ENCODE measurements at places on chromosomes 3 and 15.

DNA sequence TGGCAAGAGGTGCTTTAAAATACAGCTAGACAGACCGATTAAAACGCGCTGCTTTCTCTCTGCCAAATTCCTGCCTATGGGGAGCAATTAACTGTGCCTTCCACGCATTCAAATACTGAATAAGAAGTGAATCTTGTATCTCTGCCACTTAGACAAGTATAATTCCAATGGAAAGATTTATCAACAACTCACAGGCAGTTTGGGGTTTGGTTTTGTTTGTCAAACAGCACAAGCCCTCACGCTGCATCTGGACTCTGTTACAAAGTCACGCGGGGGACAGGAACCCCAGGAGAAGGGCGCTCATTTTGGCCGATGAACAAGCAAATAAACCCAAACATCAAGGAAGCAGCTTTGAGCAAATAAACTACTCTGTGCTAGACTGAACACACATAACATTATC lies 61.8 kb upstream of the TMCO5A start:
- no peak for DNase-seq

- DNase-seq = no peak
Observed at GRCh38 chr3:77815467-77815866, 775.6 kb downstream of the ROBO2 start.

DNA sequence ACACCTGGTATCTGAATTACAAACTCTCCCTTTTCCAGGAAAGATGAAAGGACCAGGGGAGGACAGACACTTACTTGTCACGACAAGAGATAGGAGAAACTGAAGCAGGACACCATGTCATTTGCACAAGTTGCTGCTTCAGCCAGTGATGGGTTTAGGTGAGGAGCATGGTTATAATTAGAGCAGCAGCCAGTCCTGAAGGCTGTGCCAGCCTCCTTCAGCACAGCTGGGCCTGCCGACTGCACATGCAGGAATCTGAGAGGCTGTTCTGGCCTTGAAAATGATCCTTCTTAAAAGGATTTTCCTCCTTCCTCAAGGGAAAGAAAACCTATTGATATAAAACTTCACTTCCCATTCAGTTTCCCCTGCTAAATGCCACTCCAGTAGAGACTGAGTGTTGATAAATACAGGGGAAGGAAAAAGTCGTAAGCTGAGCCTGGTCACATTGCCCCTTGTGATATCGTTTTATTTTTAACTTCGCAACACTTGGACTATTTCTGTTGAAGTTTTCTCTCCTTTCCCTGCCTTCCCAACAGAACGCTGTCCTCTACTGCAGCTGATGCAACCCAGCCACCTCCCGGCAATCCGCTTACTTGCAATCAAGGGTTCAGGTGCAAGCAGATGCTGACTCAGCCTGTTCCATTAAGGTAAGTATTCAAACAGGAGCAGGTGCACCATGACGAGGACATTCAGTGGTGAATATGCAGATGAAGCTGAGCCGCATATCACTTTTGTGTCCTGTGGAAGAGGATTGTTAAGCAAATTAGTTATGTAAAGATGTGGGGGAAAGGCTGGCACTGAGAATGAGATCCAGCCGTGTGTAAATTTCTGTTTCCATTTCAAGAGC lies at the start of gene FBXO40:
Gene FBXO40, plus strand, starts transcription at position 524 of the 847 bp plus-strand sequence. CDS start 27,197 bp downstream, outside the sequence.
- no peak for DNase-seq

GRCh38 chr3:122397201-122397600 lies 13.2 kb downstream of the FAM162A start:
- DNase-seq = no peak

DNA sequence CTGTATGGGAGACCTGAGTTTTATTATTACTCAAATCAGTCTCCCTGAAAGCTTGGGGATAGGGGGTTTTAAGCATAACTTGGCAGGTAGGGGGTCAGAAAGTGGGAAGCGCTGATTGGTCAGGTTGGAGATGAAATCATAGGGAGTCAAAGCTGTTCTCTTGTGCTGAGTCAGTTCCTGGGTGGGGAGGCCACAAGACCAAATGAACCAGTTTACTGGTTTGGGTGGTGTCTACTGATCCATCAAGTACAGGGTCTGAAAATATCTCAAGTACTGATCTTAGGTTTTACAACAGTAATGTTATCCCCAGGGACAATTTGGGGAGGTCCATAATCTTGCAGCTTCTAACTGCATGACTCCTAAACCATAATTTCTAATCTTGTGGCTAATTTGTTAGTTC lies 17.8 kb upstream of the IQCF6 start:
- no peak for DNase-seq

- no peak for DNase-seq
Observed at GRCh38 chr3:78406396-78406795, 1361.4 kb downstream of the ROBO1 start.

DNA sequence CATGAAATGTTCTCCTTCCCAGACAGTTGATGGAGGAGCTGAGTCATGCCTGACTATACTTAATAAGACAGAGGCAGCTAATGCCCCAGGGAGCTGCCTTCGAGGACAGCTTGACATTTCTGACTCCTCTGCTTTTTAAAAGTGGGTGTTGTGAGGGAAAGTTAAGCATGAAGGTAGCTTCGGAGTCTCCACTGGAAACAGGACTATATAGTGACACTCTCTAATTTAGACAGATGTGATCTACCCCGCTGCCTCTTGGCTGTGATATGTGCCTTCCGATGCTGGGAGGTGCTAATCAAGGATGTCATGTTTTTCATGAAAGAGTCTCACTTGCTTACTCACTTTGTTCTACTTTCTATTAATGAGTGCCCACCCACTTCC lies 72.7 kb downstream of the IL1RAP start:
- peak; percentile 35 for DNase-seq

DNA sequence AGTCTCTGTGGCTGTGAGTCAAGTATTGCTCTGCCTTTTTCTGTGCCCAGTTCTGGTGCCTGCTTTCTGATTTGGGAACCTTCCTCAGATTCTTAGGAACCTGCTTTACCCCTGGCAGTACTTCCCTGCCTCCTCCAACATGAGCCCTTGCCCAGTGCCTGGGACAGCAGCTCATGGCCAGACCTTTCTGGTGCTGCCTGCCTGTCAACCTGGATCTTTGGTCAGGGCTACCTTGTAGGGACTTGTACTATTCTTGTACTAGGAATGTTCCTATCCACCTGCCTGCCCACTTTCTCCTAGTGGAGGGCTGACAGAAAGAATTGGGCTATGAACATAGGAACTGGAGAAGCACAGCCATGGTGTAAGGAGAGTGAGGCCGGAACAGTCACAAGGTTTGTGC lies 28.8 kb upstream of the EPHB1 start:
- DNase-seq = no peak

- no peak for DNase-seq
Observed at GRCh38 chr3:177705976-177706823, 508.9 kb upstream of the TBL1XR1 start.

- no peak for DNase-seq
Observed at GRCh38 chr3:110383356-110383755, 688.3 kb upstream of the NECTIN3 start.

GRCh38 chr3:46667657-46668056 lies 25.8 kb downstream of the ALS2CL start:
- no peak for DNase-seq

DNA sequence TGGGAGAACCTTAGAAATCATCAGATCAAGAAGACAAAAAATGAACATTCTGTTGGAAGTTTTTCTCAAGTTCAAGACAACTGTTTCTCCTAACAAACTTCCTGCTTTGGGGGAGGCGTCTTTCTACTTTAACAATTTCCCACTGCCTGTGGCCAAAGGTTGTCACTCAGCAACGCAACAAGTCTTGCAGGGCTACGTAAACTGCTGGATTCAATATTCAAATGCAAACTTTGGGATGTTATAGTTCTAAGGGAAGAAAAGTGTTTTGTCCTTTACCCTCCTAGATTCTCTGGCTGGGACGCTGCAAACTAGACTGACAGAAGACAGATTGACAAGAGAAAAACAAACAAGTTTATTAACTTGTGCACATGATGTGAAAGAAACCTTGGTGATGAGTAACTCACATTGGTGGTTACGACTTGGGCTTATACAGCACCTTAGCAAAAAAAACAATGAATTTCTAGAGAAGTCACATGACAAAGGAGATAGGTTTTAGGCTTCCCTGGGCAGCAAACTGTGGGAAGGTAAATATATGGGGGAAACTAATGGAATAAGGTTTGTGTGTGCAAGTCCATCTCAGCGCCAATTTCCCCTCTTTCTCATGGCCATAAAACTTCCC lies 34.0 kb upstream of the ARPIN start:
- DNase-seq = no peak

DNA sequence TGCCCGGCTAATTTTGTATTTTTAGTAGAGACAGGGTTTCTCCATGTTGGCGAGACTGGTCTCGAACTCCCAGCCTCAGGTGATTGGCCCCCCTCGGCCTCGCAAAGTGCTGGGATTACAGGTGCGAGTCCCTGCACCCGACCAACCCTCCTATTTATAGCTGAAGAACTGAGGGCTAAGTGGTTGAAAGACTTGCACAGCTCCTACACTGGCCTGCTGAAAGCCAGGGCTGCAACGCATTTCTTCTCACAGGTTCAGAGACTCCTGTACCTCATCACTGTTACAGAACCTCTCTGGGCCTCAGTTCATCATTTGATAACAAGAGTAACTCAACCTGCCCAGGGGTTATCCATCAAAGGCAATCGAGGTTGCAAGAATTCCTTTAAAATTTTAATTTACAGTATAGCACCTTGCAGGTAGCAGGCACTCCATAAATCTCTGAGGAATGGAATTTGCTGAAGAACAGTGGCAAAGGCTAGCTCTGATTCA lies 626.5 kb upstream of the TBL1XR1 start:
- no peak for DNase-seq

DNA sequence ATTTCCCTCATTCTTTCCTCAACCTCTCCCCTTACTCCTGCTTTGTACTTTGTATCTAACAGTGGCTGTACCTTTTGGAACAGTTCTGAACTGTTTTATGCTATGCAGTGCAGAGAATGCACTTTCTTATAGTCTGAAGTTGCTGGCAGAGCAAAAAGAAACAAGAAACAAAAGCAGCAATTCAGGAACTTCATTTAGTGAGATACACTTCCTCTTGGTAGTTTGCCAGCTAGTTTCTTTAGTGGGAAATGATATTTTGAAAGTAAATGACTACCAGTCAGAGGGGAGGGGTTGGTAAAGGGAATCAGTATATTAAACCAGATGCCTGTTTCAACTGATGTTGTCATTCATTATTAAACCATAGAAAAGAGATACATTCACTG lies 55.0 kb upstream of the CHD2 start:
- no peak for DNase-seq

DNA sequence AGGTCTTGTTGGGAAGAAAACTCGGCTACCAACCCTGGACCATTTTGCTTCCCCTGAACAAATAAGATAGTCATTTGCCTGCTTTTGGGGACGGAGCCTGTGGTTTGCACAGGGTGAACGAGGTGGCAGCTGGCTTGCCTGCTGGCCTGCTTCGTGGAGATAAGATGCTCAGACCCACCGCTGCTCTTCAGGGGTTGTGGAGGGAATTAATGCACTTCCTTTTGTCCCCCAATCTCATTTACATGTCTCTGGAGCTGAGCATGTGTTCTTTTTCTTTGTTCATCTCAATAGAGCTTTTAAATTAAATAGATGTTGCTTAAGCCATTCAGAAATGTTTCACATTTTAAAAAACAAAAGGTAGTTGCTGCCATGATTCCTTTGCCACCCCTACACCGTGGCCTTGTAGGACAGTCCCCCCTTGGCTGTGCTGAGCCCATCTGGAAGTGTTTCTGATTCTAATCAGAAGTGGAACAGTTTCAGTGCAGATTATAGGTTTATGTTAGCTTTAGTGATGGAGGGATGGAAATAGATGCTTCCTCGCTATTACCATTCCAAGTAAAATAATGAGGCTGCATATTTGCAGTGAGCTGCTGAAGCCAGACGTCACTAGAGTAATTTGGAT lies 25.6 kb downstream of the APBA2 start:
- DNase-seq = no peak

DNA sequence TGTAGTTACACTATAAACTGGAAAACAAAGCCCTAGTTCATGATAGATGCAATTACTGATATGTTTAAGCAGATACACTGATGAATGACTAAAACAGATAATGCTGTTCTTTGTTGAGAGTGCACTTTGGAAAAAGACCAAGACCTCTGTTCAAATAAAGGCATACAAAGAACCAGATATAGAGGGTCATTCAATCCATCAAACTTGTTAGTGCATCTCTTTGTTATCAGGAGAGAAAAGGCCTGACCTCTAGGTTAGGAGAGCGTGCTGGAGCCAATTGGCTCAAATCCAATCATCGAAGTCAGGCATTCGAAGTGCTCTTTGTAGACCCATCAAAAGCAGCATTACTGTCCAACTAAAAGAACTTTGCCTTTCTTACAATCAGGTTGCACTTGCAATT lies 124.2 kb downstream of the TFG start:
- no peak for DNase-seq

- no peak for DNase-seq
Observed at GRCh38 chr15:38128341-38128781, 124.3 kb upstream of the SPRED1 start.

- DNase-seq = no peak
Observed at GRCh38 chr3:31343075-31343474, 189.7 kb upstream of the STT3B start.

DNA sequence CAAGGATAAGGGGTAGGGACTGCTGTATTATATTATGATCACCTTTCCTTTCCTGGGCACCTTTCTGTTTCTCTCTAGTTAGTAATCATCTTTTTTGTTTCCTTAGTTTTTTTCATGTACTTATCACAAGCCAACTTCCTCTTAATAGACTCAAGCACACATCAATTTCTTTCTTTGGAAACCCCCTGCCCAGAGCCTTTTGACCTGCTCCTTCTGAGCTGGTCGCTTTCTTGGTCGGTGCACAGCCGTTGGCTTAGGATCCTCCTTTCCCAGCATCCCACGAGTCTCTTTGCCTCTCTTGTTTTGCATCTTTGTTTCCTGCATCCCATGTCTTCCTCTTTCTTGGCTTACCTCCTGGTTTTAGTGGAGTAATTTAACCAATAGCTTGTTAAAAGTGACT lies 26.9 kb downstream of the GASK1A start:
- DNase-seq = no peak

- no peak for DNase-seq
Observed at GRCh38 chr3:13417166-13417947, 2.8 kb downstream of the NUP210 start.

DNA sequence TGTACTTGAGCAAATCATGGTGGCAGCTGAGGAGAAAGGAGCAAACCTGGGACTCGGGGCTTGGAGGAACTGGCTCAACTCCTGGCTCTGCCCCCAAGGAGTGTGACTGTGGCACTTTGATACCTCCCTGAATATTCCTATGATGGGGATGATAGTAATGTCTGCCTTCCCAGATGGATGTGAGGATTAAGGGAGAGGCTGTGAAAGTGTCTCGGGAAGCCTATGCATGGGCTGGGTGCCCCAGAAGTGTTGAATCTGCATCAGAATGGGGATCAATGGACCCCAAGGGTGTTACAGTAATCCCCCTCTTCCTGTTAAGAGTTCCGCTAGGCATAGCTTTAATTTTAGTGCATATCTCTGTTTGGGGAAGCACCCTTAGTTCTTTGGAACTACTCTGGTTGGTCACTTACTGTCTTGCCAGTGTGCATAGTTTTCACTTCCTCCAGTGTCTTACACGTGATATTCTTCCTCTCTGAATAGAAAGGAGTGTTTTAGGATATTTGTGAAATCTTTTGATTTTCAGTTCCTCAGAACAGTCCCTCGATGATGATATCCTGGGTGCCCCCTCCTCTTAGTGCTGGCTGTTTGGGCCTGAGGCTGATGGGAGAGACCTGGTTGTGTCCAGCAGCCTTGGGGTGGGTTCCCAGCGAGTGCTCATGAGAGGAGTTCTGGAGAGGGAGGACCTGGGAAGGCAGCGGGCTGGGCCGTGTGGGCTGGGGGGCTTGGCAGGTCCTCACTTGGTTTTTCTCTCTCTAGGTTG lies 97.5 kb downstream of the CHDH start:
- no peak for DNase-seq

- no peak for DNase-seq
Observed at GRCh38 chr15:78850941-78851755, 21.5 kb upstream of the MORF4L1 start.

Data from stimulated activated CD4-positive, alpha-beta T cell treated with anti-CD3 and anti-CD28 coated beads, Interleukin-2, amount 100 ng/mL, for 4 hours (primary cell).